Activated CD4-positive, alpha-beta memory T cell treated with anti-CD3 and anti-CD28 coated beads, Interleukin-2, amount 10 ng/mL, durations not matched to agents 7 days and 5 days (primary cell): ENCODE measurements at places on chromosomes 5 and 9. TPM values are rescaled to one million over a fixed set of nuclear protein-coding genes. Genes with fewer than 3 reads are reported as not detected.
A peak's percentile ranks its signal among the peaks of the same experiment; 100 is the strongest.

- no peak for DNase-seq
- H3K27me3 ChIP-seq: no peaks in the 10 kb centered on the region
- H3K27ac ChIP-seq: peak overlapping the region; percentile 2
- H3K4me1 ChIP-seq: peaks cover 60% of the 10 kb centered on the region
- H3K4me3 ChIP-seq: no peak overlapping the region
Observed at GRCh38 chr5:41863871-41864486, 6.2 kb downstream of the OXCT1 start.

The GLDC gene
- total RNA-seq: 4.3 TPM

The IL5 gene
- 3.3 TPM for total RNA-seq

DNA sequence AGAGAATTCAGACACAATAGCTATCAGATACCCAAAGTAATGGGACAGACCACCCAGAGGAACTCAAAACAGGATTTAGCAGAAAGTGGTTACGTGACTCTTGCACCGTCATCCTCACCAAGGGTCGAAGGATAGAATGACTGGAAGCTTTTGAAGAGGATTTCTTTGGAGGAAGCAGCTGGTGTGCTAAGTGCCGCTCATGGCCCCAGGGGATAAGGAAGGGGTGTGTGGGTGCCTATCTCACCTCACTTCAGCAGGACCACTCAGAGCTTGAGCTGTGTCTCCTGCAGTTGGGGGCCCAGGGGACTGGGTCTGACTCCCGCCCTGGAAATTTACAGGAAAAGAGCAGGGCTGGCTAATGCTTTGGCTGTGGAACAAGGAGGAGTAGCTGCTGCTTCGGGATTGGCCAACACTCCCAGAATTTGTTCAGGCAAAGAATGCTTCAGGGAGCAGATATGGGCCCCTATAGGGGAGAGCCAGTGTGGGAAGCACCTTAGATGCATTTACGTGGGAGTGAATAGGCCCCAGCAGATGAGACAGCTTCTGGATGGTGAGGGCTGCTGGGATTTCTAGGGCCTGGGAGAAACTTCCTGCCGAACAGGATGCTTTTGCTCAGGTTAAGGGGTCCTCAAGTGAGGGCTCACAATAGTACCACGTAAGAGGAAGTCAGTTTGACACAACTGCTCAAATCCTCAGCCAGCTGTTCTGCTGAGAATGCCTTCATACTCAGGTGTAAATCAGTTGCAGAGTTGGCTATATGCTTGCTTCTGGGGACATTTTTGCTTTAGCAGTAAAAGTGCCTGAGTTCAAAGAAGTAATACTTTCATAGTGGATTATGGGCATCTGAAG lies 29.1 kb upstream of the TOMM5 start:
- H3K36me3 ChIP-seq: no peaks in the 10 kb centered on the region
- no peak overlapping the region for H3K4me3 ChIP-seq
- H3K27me3 ChIP-seq: peaks cover 4% of the 10 kb centered on the region
- H3K27ac ChIP-seq: no peak overlapping the region
- DNase-seq: no peak
- peaks cover 9% of the 10 kb centered on the region for H3K4me1 ChIP-seq

DNA sequence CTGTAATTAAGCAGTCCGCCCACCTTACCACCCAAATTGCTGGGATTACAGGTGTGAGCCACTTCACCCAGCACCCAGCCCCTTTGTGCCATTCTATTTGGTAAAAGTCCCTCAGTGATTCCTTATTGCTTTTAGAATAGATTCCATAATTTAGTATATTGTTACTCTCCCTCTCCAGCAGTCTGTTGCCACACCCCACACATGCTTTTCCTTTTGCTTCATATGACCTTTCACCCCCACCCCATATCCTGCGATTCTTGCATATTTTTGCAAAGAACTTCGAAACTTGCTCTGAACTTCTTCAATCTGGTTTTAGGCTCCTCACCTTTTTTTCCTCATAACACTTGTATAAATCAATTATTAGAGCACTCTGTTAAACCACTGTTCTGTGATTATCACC lies 100.2 kb downstream of the MTREX start:
- peaks cover 27% of the 10 kb centered on the region for H3K36me3 ChIP-seq
- no peaks in the 10 kb centered on the region for H3K27me3 ChIP-seq
- peaks cover 5% of the 10 kb centered on the region for H3K4me1 ChIP-seq
- no peak overlapping the region for H3K27ac ChIP-seq
- no peak for DNase-seq

DNA sequence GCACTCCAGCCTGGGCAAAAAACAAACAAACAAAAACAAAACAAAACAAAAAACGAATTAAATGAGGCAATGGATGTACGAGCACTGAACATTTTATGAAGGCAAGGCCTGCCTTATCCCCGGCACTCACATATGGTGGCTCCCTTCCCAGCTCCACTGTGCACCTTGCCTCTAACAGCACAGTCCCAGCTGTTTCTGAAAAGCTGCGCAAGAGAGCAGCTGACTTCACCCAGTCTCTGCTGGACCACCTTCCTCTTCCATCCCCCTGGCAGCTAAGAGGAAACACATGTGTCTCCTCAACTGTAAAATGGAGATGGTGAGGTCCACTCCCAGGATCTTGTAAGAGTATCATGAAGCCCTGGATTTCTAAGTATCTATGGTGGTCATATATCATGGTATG lies 100.7 kb downstream of the KLF4 start:
- no peak overlapping the region for H3K27ac ChIP-seq
- H3K27me3 ChIP-seq: no peaks in the 10 kb centered on the region
- H3K4me3 ChIP-seq: no peak overlapping the region
- no peaks in the 10 kb centered on the region for H3K36me3 ChIP-seq
- DNase-seq: no peak

The LAMC3 gene
- not detected for total RNA-seq

GRCh38 chr5:77359231-77359630 lies 132.9 kb downstream of the WDR41 start:
- H3K27ac ChIP-seq: no peak overlapping the region
- H3K36me3 ChIP-seq: no peaks in the 10 kb centered on the region
- DNase-seq: no peak
- H3K27me3 ChIP-seq: peaks cover 8% of the 10 kb centered on the region
- H3K4me1 ChIP-seq: peaks cover 14% of the 10 kb centered on the region

DNA sequence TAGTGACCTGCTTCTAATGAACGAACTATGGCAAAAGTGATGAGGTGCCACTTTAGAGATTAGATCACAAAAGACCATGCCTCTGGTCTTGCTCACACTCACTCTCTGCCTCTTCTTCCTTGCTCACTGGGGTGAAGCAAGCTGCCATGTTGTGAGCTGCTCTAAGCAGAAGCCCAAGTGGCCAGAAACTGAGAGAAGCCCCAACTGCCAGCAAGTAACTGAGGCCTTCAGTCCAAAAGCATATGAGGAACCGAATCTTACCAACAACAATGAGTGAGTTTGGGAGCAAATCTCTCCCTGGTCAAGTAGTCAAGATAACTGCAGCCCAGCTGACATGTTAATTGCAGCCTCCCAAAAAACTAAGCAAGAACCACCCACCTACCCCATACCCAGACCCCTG lies 126.0 kb upstream of the ACO1 start:
- H3K4me1 ChIP-seq: no peaks in the 10 kb centered on the region
- no peak overlapping the region for H3K27ac ChIP-seq
- no peak for DNase-seq
- no peaks in the 10 kb centered on the region for H3K36me3 ChIP-seq
- no peaks in the 10 kb centered on the region for H3K27me3 ChIP-seq
- no peak overlapping the region for H3K4me3 ChIP-seq

The PHF19 gene
- total RNA-seq: 229 TPM

DNA sequence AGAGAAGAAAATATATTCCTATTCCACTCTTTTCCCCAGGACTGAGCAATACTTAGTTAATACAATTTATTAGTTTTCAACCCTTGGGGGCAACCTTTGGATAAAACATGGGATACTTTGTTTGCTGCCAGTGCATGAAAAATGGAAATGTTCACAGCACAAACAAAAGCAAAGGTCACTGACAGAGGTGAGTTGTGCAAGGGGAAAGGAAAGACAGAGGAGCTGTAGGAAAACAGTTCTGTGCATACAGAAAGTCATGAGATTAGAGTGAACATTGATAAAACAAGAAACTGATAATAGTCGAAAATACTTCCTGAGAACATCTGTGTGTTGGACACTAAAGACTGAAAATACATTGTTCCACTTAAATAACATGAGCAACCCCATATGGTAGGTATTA lies 779.8 kb downstream of the TLE4 start:
- no peaks in the 10 kb centered on the region for H3K27me3 ChIP-seq
- H3K36me3 ChIP-seq: no peaks in the 10 kb centered on the region
- H3K4me3 ChIP-seq: no peak overlapping the region

The TGFBI gene
- total RNA-seq: not detected

The NLN gene
- 7.6 TPM for total RNA-seq

DNA sequence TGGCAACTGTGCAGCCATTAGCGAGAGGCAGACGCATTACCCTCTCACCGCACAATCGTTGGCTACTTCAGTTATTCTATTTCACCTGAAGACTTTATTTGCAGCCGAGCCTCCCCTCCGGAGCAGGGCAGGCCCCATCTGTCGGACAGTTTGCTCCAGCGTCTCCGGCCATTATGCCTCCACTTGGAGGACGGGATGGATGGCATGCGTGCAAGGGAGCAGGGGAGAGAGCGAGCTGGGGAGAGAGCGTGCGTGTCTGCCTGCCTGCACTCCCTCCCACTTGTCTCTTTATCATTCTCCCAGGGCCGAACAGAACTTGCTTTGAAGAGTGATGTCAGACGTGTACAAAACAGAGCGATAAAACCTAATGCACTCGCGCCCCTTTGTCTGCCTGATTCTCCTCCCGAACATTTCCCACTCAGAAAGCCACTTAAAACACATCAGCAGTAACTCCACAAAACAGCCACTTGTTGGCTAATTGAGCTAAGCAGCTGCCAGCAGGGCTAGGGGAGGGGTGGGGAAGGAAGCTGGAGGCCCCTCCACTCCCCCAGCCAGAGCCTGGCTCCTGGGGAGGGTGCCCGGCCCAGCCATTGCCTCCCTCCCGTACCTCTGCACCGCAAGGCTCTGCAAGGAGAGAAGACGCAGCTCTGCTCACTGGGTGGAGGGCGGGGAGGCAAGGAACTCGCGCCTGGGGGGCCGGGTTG lies 43.4 kb upstream of the FUBP3 start:
- no peak for DNase-seq
- H3K4me1 ChIP-seq: peaks cover 6% of the 10 kb centered on the region
- no peaks in the 10 kb centered on the region for H3K36me3 ChIP-seq
- H3K27me3 ChIP-seq: peaks cover 53% of the 10 kb centered on the region

DNA sequence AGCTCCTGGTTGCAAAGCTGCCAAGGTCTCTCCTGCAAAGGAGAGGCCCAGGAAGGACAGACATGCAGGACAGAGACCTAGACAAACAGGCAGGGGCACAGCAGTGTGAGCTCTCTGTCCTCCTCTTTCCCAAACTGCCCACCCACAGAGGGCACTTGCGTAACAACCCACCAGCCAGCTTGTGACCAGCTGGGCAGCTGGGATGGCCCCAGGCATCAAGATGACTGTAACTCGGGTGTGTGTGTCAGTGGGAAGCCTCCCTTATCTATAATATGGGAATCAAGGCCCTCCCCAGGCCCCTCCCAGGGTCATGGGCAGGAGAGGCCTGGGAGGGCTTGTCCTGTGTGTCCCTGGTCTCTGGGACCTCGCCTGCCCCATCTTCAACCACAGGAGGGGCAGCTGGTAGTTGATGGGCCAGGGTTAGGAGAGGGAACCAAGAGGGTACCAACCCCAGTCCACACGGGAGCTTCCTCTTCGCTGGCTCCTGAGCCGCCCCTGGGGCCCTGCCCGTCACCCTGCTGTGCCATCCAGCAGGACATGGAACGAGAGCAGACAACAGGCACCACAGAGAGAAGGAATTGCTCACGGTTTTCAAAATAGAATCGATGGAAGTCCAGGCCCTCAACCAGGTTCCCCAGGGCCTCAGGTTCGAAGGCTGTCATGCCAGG lies 37.9 kb downstream of the SLC6A7 start:
- no peaks in the 10 kb centered on the region for H3K27me3 ChIP-seq
- no peak overlapping the region for H3K4me3 ChIP-seq
- DNase-seq: no peak
- no peaks in the 10 kb centered on the region for H3K36me3 ChIP-seq

GRCh38 chr5:1751864-1752822 lies 47.5 kb downstream of the MRPL36 start:
- H3K27me3 ChIP-seq: peaks cover 2% of the 10 kb centered on the region
- H3K36me3 ChIP-seq: no peaks in the 10 kb centered on the region
- H3K4me1 ChIP-seq: no peaks in the 10 kb centered on the region
- H3K27ac ChIP-seq: no peak overlapping the region

The PNPLA7 gene
- total RNA-seq: 4.5 TPM

DNA sequence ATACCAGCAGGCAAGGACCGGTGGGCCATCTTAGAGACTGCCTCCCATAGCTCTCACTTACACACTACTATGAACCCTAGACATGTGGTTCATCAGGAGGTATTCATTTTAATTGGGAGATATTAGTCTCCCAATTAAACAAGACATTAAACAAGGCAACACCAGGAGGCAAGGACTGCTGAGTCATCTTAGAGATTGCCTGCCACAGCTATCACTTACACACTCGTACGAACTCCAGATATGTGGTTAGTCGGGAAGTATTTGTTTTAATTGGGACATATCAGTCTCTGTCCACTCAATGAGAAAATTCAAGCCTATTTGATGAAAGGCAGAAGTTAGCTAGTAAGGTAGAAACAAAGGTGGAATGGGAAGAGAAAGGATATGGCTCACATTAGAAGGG lies 343.9 kb downstream of the NFIB start:
- no peak for DNase-seq
- H3K4me1 ChIP-seq: no peaks in the 10 kb centered on the region
- H3K36me3 ChIP-seq: no peaks in the 10 kb centered on the region
- no peaks in the 10 kb centered on the region for H3K27me3 ChIP-seq

DNA sequence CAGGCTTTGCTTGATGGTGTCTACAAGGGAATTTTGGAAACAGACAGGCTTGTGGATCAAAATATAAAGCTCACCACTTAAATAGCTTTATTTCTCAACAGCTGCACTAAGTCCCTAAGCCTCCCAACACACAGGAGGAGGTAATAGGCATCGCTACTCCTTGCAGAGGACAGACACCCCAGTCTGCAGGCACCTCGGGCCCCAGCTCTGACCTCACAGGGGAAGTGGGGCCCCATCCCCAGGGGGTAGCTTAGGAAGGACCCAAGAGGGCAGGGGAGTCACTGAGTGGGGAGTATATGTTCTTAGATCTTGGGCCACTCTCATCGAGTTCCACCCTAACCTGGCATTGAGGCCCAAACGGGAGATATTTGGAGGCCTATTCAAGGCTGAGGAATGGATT lies 66.7 kb upstream of the XPA start:
- no peaks in the 10 kb centered on the region for H3K4me1 ChIP-seq
- no peak overlapping the region for H3K4me3 ChIP-seq
- H3K36me3 ChIP-seq: no peaks in the 10 kb centered on the region
- H3K27me3 ChIP-seq: peaks cover 24% of the 10 kb centered on the region
- no peak overlapping the region for H3K27ac ChIP-seq

The TICAM2 gene
- 1.8 TPM for total RNA-seq

- peaks cover 16% of the 10 kb centered on the region for H3K27me3 ChIP-seq
- no peak overlapping the region for H3K27ac ChIP-seq
- no peak for DNase-seq
- no peak overlapping the region for H3K4me3 ChIP-seq
Observed at GRCh38 chr5:78334811-78335210, 25.6 kb upstream of the SCAMP1 start.

GRCh38 chr9:135661816-135662560 lies 1.1 kb upstream of the LCN9 start:
- no peak for DNase-seq
- H3K27me3 ChIP-seq: no peaks in the 10 kb centered on the region
- no peak overlapping the region for H3K4me3 ChIP-seq
- no peaks in the 10 kb centered on the region for H3K4me1 ChIP-seq
- H3K27ac ChIP-seq: no peak overlapping the region

- no peaks in the 10 kb centered on the region for H3K27me3 ChIP-seq
- no peak overlapping the region for H3K27ac ChIP-seq
- H3K4me1 ChIP-seq: no peaks in the 10 kb centered on the region
Observed at GRCh38 chr5:116536316-116537083, 38.1 kb downstream of the SEMA6A start.
